Activated B cell treated with CpG ODN at 0.5 μM for 24 hours (primary cell): ENCODE measurements at places on chromosomes 2 and 18. TPM values are rescaled to one million over a fixed set of nuclear protein-coding genes. Genes with fewer than 3 reads are reported as not detected.

DNA sequence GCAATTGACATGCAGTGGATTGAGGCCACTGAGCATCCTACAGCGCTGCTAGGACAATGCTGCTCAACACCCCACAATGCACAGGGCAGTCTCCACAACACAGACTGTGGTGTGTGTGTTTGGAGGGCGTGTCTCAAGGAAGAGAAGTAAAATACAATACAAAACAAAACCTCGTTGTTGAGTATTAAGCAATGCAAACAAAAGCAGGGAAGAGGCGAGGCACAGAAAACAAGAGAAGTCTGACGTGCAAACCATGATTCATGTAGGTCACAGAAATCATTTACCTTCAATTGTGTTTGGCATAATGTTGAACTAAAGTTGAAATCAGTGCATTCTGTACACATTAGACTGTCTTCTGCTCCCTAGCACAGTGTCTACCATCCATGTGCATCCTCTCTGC, 260.9 kb downstream of the PHLPP1 start:
- DNase-seq = no peak

- DNase-seq = no peak
These were observed 340.6 kb downstream of the DYSF start for GRCh38 chr2:71793926-71794325.

GRCh38 chr2:64141674-64142405, 2.4 kb downstream of the PELI1 start:
- no peak for DNase-seq

- no peak for DNase-seq
These were observed 90.4 kb downstream of the PID1 start for GRCh38 chr2:229180658-229181057.

GRCh38 chr2:127105656-127106456, 1.1 kb downstream of the BIN1 start:
- no peak for DNase-seq

DNA sequence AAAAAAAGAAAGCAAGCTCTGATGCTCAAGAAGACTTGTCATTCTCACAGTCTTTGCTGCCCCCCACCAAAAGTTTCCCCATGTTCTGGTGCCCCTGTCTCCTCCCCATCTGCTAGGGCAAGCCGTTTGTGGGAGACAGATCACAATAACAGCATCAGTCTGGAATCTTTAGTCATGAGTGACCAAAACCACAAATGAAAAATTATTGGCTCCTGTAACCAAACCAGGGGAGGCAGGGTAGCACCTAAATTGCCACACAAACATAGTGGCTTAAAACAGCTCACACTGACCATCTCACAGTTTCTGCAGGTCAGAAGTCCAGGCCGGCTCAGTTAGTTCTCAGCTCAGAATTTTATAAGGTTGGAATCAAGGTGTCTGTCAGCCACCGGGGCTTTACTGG, 9.1 kb upstream of the B3GNT7 start:
- DNase-seq = no peak

DNA sequence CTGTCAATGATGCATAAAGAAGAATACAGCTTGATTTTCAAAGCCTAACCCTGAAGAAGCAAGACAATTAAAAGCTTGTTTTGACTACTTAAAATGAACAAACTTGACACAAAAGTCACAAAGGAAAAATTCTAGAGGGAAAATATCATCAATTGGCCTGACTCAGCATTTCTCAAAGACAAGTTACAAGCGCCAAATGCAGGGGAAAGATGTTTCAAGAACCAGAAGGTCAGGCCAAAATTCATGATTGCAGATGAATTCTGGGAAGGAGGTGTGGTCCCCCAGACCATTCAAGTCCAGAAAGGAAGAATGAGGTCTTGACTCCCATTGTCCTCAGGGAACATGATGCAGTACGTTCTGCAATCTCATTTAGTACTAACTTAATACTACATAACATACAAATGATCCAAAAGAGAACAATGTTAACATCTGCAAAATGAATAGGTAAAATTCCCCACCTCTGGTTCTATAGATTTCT, 64.5 kb downstream of the FAM210A start:
- DNase-seq = no peak

GRCh38 chr2:66733364-66733999, 298.6 kb downstream of the MEIS1 start:
- no peak for DNase-seq

DNA sequence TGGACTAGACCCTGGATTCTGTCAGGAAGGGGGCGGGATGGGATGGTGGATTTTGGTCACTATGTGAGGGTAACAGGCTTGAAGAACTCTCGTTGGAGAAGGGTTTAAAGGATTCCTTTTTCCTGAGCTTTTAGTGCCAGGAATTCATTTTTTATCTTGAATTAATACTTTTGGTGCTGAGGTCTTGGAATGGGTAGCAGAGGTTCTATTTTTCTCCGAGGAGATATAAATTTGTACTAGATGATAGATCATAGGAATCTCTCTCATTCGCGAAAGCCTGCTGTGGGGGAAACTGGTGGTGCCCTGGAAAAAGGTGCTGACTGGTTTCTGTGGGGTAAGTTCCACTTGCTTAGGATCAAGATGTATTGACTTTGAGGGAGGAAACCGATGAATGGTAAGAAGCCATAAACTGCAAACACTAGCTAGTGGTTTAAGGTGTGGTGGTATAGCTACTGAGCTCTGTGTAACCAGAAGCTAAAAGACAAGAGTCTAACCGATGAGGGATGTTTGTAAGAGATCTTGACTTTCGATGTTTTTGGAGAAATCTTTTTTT, 706 bp downstream of the AGPS start:
- DNase-seq = no peak

DNA sequence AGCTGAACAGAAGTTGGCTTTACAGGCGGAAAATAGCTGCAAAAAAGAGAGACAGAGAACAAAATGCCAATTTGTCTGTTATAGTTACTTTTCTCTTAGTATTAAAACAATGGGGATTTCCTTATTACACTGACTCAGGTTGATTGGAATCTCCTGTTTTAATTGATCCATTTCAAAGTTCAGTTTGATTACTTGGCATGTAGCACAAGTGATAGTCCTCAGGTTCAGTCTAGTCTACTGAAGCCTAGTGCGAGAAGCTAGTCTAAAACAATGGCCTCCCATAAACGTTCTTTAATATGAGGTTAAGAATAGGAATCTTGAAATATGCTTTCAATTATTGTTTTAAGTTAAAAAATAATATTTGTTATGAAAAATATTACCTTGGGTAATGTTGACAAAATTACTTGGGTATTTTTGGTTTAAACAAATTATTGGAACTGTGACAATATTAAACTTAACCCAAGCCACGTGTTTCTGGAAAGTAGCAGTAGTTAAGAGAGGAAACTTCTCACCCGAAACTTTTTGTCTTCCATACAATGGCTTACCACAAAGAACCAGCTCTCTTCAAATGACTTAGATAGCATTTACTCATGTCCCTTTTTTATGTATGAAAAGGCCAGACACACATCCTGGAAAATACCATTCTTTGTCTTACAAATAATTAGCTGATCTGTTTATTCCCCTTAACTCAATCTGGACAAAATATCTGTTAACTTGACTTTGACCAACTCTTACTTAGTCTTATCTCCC, 1326.2 kb upstream of the TMEFF2 start:
- DNase-seq = no peak

- no peak for DNase-seq
These were observed 170.3 kb downstream of the GFPT1 start for GRCh38 chr2:69216535-69217332.

- no peak for DNase-seq
These were observed 24.2 kb downstream of the FBLN7 start for GRCh38 chr2:112162341-112162740.

DNA sequence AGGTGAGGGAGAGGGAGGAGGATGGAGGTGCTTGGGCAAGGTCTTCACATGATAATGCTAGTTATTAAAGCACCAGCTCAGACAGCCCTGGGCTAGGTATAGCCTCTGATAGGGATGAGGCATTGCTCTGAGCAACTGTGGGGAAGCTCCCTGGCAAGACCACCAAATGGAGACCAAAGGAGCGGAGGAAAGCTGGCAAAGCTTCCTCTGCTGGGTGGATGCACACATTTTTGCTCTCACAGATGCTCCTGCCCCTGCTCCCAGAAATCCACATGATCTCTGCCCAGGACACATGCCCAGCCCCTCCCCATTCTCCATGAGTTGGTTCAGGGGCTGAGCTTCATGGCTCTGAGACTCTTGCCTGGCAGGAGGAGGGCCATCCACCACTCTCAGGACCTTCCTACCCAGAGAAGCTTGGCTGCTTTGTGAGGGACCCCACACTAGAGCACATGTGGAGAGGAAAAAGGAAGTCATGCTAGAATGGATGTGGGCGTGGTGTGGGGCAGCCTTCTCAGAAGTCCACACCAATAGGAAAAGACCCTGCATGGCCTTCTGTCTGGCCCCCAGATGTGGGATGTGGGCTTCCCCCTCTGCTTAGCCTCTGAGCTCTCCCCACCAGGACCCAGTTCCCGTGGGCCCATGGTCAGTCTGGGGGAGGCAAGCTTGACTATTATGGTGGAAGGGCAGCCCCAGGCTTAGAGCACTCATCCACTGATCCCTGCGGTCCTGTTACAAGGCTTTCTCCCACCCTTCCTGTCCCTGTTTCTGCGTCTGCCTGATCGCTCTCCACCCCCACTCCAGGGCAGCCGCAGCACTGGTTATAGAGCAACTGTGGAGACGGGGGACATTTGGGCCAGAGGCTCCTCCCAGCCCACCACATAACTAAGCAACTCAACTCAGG, 10.5 kb upstream of the CYP26B1 start:
- DNase-seq = no peak

- no peak for DNase-seq
These were observed 29.9 kb upstream of the AGAP1 start for GRCh38 chr2:235463893-235464292.

DNA sequence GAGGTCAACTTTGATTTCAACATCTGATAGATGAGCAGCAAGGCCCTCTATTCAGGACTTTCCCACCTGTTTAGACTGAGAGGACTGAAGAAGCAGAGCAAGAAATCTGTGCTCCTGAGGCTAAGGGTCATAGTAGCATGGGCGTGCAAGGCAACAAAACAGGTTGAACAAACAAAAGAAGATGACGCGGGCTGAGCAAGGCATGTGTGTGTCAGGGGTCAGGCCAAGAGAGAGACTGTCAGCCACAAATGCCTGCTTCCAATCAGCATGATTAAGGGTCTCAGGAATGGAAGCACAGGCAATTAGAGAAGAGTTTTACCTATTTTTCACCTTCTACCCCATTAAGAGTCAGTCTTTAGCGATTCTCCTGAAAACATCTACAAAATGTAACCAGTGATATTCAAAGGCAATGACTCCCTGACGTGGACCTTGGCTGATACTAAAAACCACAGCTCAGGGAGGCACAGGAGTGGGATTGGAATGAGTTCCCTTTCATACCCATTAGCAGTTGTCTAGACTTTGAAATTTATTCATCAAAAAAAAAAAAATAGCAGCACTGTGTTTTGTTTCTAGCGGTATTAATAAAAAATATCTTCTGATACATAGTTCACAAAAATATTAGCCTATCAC, 81.9 kb downstream of the DYNAP start:
- DNase-seq = no peak

DNA sequence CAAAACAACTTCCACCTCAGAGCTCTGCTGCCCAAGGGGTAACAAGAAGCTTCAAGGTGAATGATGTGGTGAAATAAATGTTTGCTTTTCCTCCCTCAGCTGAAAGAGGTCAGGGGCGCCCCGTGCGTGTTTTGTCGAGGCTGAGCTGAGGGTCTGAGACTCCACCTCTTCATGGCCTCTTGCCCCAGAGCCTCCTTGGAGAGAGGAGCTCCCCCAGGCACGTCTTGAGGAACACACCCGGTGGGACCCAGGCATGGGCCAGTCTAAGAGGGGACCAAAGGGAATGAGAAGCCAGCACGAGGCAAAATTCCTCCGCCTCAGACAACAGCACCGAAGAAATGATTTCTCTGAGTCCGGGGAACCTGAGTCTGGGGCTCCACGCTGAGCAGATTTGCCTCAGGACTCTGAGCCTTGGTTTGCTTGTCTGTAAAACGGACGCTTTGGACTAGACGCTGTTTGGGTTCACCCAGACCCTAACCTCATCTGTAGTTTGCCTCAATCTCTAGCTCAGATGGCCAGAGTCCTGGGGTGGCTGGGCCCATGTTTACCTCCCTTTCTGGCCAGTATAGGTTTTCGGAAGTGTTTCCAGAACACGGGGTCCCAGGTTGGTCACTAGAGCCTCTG, 56.4 kb upstream of the ODC1 start:
- DNase-seq = no peak

DNA sequence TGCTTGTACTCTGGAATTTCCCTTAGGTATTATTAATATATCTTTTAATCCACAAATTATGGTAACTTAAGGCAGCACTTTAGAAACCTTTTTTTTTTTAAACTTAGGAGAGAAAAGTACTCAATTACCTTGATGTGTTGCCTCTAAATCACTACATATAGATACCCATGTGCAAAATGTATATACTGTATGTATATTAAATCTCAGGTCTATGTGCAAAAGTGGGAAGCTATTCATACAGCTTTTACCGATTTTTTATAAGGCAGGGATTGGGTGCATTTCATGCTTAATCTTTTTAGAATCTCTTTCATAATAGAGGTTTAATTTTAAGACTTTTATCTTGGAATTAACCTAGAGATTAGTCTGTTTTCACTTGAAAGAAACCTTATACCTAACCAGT, 3.4 kb downstream of the EML4 start:
- no peak for DNase-seq

DNA sequence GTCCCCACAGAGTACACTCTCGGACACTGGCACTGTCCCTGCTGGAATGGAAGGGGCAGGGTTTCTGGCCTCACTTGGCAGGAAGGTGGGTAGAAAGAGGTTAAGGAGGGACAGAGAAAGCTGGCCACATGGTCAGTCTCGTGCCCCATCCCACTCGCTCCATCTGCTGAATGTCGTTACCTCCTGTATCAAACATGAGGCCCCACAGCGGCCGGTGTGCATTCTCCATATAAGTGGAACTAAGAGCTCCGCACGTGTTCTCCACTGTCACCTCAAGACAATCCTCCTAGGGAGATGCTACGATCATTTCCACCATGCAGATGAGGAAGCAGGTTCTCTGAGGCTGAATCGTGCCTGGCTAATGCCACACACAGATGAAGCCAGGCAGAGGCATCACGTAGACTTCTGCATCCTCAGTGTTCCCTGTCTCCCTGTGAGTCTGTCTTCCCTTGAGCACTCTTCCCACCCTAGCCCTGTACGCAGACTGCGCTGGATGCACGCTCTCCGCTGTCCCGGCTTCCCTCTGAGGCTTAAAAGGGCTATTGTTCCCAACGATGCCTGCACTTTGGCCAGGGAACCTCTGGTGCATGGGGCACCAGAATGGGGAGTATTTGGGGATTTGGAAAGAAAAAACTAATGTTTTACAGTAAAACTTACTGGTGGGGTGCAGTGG, 35.1 kb downstream of the MAL start:
- no peak for DNase-seq

Gene SMPD4
- 58.5 and 66.8 TPM in 2 replicates for total RNA-seq

Gene DLGAP1
- total RNA-seq = 0.10 and 0.18 TPM in 2 replicates

Gene CD8A
- 0.18 and 0.24 TPM in 2 replicates for total RNA-seq

Gene ELAC1
- total RNA-seq = 9.7 and 14.0 TPM in 2 replicates

Gene MRPL33
- total RNA-seq = 24.6 and 27.4 TPM in 2 replicates

Gene RBM43
- total RNA-seq = 4.8 and 5.0 TPM in 2 replicates

Gene PTPN18
- total RNA-seq = 77.7 and 79.2 TPM in 2 replicates

Gene DSC3
- not detected in 2 replicates for total RNA-seq

Gene FBXO15
- total RNA-seq = 0.69 and 0.98 TPM in 2 replicates

Gene ARL4C
- 20.9 TPM in 2 replicates for total RNA-seq

Gene MEP1B
- total RNA-seq = 0.09 TPM in 1 of 2 replicates, not detected in the other

Gene APOB
- not detected in 2 replicates for total RNA-seq

Gene LTBP1
- total RNA-seq = 0.07 TPM in 1 of 2 replicates, not detected in the other

Gene RAD51AP2
- not detected in 2 replicates for total RNA-seq

Gene DRC1
- total RNA-seq = not detected in 2 replicates

Gene SIX2
- not detected in 2 replicates for total RNA-seq

Gene WDR7
- 26.0 and 33.4 TPM in 2 replicates for total RNA-seq
